ENCODE measurements at places on chromosomes 2 and 18. TPM values are rescaled to one million over a fixed set of nuclear protein-coding genes. Genes with fewer than 3 reads are reported as not detected.

DNA sequence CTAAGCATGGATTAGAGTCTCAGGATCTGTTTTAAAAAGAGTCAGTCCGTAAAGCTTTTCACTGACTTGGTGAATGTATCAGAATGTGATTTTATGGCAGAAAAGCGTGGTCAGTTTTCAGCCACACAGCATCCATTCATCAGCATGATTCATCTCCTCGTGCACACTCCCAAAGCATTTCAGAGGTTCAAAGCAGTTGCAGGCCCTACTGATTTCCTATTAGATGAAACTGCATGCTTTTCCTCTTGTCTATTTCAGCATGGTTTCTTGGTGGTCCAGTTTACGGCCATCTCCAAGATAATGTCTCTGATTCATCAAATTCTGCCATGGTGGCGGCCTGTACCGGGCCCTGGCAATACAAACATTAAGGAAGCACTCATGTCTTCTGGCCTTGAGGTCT lies 4.8 kb upstream of the PARD6G start:
- no peaks in the 10 kb centered on the region for H3K27me3 ChIP-seq
- no peaks in the 10 kb centered on the region for H3K36me3 ChIP-seq
- no peaks in the 10 kb centered on the region for H3K4me1 ChIP-seq
- no peak overlapping the region for H3K4me3 ChIP-seq
- H3K27ac ChIP-seq, result no peak overlapping the region
- no peak for DNase-seq

GRCh38 chr18:74257083-74257482 lies 34.7 kb downstream of the CYB5A start:
- no peak overlapping the region for H3K4me3 ChIP-seq
- H3K27me3 ChIP-seq, result no peaks in the 10 kb centered on the region
- H3K27ac ChIP-seq, result no peak overlapping the region
- DNase-seq, result no peak

DNA sequence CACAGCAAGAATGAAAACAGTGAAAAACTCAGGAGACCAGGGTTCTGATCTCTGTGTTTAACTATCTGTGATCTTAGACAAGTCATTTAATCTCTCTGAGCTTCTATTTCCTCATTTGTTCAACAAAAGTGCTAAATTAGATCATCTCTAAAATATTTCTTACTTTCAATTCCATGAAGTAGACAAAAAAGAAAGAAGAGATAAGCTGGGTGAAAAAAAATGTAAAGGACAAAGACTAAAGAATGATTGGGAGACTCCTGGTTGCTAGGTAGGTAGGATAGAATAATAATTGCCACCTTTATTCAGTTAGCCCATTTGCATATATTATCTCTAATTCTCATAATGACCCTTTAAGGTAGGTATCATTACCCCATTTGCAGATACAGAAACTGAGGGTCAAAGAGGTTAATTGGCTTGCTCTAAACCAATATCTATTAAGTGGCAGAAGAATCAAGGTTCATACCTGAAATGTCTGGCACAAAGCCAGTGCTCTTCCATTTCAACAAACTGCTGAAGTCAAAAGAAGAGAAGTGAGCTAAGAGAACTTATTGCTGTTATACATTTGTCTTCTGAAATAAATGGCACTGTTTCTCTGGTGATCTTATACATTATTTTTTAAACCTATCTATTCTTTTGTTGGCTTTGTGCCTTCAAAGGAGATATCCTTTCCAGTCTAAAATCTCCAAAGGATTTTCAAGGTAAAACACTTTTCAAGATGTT lies 141.7 kb downstream of the OTX1 start:
- no peak overlapping the region for H3K27ac ChIP-seq
- no peak overlapping the region for H3K4me3 ChIP-seq
- DNase-seq, result no peak
- H3K27me3 ChIP-seq, result no peaks in the 10 kb centered on the region

- H3K27ac ChIP-seq, result no peak overlapping the region
- H3K4me3 ChIP-seq, result no peak overlapping the region
- no peaks in the 10 kb centered on the region for H3K4me1 ChIP-seq
- H3K36me3 ChIP-seq, result peaks cover 75% of the 10 kb centered on the region
- no peak for DNase-seq
Measured at GRCh38 chr2:11813951-11814350, 67.5 kb downstream of the LPIN1 start.

DNA sequence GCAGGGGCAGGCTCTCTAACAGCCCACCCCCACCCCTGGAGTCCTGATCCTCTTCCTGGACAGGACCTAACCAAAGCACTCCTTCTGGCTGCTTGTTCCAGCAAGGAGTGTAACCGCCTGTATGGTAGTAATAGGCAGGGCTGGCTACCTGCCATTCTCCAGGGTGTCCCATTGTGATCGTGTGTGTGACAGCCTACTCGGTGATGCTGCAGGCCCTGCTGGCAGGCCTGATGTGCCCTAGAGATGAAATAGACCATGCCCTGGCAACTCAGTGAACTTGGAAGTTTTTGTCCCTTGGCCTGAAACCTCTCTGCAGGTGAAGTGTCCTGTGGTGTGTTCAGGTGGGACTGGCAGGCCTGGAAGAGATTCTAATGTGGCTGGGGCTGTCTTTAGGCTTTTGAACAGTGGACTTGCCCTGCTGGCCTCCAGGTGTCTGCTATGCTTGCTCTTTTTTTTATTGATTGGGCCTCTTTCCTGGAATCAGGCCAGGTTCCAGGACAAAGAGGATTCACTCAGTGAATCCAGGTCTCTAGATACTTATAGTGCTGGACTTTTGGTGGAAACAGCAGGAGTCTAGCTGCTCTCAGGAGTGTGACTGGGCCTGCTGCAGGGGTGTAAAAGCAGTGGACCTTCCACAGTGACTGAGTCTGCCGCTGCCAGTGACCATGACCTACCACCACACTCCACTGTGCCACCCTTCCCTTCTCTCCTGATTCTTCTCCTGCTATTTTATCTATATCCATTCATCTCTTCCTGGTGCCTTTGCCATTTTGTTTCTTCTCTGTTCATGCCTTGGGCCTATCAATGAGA lies 132.1 kb downstream of the CTIF start:
- H3K4me1 ChIP-seq, result no peaks in the 10 kb centered on the region
- DNase-seq, result no peak
- H3K36me3 ChIP-seq, result no peaks in the 10 kb centered on the region
- no peaks in the 10 kb centered on the region for H3K27me3 ChIP-seq
- no peak overlapping the region for H3K4me3 ChIP-seq

DNA sequence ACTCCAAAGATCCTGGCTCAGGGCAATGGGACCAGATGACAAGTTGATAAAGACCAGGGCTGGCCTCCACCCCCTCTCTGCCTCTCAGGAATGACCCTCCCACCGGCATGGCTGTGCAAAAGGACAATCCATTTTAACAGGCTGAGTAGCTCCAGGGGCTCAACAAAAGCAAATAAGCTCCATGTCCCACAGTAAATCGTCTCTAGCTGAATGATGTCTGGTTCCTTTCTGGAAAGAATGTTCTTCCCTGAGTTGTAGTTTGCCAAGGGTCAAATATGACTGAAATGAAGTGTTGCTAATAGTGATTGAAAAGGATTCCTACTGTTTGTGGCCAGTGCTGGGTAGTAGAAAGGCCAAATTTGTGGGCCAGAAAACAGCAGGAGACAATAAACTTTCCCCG lies 434.4 kb upstream of the ETAA1 start:
- DNase-seq, result no peak
- no peaks in the 10 kb centered on the region for H3K27me3 ChIP-seq
- no peak overlapping the region for H3K4me3 ChIP-seq
- H3K36me3 ChIP-seq, result no peaks in the 10 kb centered on the region
- H3K4me1 ChIP-seq, result no peaks in the 10 kb centered on the region

DNA sequence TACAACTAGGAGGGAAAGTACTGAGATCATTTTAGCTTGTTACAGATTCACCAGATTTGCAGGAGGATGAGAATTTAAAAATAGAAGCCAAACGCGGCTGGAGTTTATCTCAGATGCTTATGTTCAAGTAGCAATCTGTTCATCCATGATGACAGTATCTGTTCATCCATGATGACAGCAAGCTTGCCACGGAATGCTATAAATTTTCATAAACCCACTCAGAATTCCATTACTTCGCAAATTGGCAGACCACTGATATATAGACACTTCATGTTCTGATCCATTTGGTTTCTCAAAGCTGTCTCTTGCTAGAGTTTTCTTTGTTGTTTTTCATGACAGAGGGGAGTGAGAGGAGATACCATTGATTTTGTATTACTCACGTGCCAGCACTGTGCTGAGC lies 84.2 kb downstream of the GAREM1 start:
- H3K27me3 ChIP-seq, result no peaks in the 10 kb centered on the region
- H3K36me3 ChIP-seq, result no peaks in the 10 kb centered on the region
- H3K4me1 ChIP-seq, result no peaks in the 10 kb centered on the region
- DNase-seq, result no peak
- H3K4me3 ChIP-seq, result no peak overlapping the region

DNA sequence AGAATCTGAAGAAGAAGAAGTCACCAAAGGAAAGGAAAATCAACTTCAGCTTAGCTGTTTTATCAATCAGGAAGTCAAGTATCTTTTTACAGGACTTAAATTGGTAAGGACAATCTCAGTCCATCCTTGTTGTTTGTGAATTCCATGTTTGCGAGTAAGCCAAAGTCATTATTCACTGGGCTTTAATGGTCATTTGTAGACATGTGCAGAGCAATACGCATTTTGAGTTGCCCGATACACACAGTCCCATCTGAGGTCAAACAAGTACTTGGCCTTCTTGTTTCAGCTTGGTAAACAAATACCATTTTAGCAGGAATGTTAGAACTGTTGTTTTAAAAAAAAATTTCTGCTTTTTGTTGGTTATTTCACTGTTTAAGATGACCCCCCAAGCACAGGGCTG lies 40.9 kb downstream of the USP14 start:
- H3K27ac ChIP-seq, result no peak overlapping the region
- H3K4me1 ChIP-seq, result no peaks in the 10 kb centered on the region
- H3K4me3 ChIP-seq, result no peak overlapping the region

DNA sequence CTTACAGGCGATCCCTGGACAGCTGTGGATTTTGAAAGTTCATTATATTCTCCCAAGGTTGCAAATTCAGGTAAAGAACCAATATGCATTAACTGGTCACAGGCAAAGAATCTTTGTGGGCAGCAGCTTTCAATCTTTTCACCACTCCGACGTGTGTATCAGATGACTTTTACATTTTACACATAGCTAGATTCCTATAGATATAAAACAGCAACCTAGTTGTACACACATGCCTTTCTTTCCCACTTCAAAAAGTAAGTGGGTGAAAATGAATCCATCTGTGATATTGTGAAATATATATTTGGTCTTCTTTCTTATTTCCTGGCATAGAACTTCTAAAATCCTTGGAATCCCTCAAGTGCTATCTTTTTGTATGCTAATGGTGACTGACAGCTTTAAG lies 72.5 kb downstream of the SCG2 start:
- H3K4me1 ChIP-seq, result no peaks in the 10 kb centered on the region
- H3K27me3 ChIP-seq, result no peaks in the 10 kb centered on the region
- no peaks in the 10 kb centered on the region for H3K36me3 ChIP-seq
- no peak overlapping the region for H3K27ac ChIP-seq
- no peak for DNase-seq
- H3K4me3 ChIP-seq, result no peak overlapping the region

GRCh38 chr2:120310136-120310535 lies 35.8 kb upstream of the INHBB start:
- no peaks in the 10 kb centered on the region for H3K27me3 ChIP-seq
- no peak overlapping the region for H3K4me3 ChIP-seq
- peaks cover 3% of the 10 kb centered on the region for H3K4me1 ChIP-seq
- no peak for DNase-seq

DNA sequence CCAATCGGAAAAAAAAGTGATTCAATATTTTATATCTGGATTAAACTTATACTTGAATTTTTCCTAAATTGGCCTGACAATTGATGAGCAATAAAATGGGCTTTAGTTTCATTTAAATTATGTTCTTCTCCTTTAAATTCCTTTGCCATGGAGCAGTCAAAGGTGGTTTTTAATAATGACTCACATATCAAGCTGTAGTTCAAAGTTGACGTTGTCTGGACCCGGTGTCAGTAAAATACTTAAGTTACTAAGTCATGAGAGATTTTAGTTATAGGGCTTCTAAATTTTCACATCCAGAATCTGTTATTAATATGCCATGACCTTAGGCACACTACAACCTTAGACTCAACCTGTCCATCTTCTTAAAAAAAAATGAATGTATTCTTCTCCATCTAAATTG lies 62.5 kb downstream of the CDH2 start:
- no peak overlapping the region for H3K4me3 ChIP-seq
- no peaks in the 10 kb centered on the region for H3K36me3 ChIP-seq
- no peaks in the 10 kb centered on the region for H3K4me1 ChIP-seq
- no peak overlapping the region for H3K27ac ChIP-seq
- DNase-seq, result no peak
- no peaks in the 10 kb centered on the region for H3K27me3 ChIP-seq

DNA sequence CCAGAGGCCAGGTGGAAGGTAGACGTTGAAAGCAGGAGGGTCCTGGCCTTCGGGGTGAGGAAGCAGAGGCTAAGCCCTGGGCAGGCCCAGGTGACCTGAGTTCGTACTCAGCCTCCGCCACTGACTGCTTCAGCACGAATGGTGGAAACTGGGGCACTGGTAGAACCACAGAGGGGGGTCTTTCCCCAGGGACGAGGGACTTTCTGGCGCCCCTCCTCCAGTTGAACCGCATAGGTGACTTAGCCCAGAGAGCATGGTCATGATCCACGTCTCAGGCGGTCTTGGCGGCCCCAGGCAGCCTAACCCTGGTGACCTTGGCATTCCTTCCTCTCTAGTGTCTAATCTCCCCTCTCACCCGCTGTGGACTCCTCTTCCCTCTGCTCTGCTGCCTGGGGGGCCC lies 30.2 kb downstream of the INHBB start:
- no peaks in the 10 kb centered on the region for H3K36me3 ChIP-seq
- no peaks in the 10 kb centered on the region for H3K27me3 ChIP-seq
- H3K27ac ChIP-seq, result no peak overlapping the region
- no peak overlapping the region for H3K4me3 ChIP-seq

- H3K36me3 ChIP-seq, result no peaks in the 10 kb centered on the region
- no peak overlapping the region for H3K27ac ChIP-seq
- peaks cover 4% of the 10 kb centered on the region for H3K4me1 ChIP-seq
- no peak for DNase-seq
- H3K27me3 ChIP-seq, result no peaks in the 10 kb centered on the region
- H3K4me3 ChIP-seq, result no peak overlapping the region
Measured at GRCh38 chr2:174964404-174964803, 40.8 kb downstream of the CHN1 start.

- no peaks in the 10 kb centered on the region for H3K36me3 ChIP-seq
- no peaks in the 10 kb centered on the region for H3K27me3 ChIP-seq
- no peaks in the 10 kb centered on the region for H3K4me1 ChIP-seq
- H3K27ac ChIP-seq, result no peak overlapping the region
Measured at GRCh38 chr18:13425357-13426091, 207.0 kb downstream of the LDLRAD4 start.

DNA sequence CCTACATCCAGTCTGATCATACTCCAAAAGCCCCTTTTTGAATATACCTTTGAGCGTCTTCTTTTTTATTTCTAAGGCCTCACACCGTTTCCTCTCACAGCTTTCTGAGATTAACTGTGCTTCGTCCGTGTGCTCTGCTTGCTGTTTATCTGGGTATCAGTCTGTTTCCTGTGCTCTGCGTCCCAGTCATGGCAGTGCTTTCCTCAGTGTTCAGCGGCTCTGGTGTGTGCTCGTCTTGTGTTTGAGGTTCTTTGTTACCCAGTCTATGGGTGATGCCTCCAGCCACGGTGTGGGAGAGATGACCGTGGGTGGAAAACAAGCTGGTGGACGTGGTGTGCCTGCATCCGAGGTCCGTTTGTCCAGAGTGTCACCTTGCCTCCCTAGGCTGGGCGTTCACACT lies 33.6 kb upstream of the BIN1 start:
- no peak overlapping the region for H3K4me3 ChIP-seq
- DNase-seq, result no peak
- H3K27me3 ChIP-seq, result no peaks in the 10 kb centered on the region
- H3K36me3 ChIP-seq, result no peaks in the 10 kb centered on the region
- no peaks in the 10 kb centered on the region for H3K4me1 ChIP-seq

The B3GNT7 gene
- 1.5 TPM for total RNA-seq

The SPDYA gene
- total RNA-seq, result 9.6 TPM

The KYNU gene
- 2.8 TPM for total RNA-seq

The FOXI3 gene
- not detected for total RNA-seq

The PJVK gene
- total RNA-seq, result 3.1 TPM

The TWIST2 gene
- total RNA-seq, result not detected

The SPP2 gene
- total RNA-seq, result not detected

Measured in naive thymus-derived CD4-positive, alpha-beta T cell (primary cell).